SIG-M5 (cell line): ENCODE measurements at places on chromosomes 6 and 20.

GRCh38 chr6:148192310-148192709, 150.3 kb upstream of the SASH1 start:
- DNase-seq = no peak

GRCh38 chr6:129567374-129567773, 142.6 kb downstream of the ARHGAP18 start:
- no peak for DNase-seq

GRCh38 chr6:144467921-144468320, 182.8 kb downstream of the UTRN start:
- DNase-seq = no peak

GRCh38 chr6:49787176-49787575, at the start of gene PGK2:
TSS of gene PGK2 (minus strand) at chr6:49787285. CDS start at chr6:49787187, 98 bp downstream.
- no peak for DNase-seq

DNA sequence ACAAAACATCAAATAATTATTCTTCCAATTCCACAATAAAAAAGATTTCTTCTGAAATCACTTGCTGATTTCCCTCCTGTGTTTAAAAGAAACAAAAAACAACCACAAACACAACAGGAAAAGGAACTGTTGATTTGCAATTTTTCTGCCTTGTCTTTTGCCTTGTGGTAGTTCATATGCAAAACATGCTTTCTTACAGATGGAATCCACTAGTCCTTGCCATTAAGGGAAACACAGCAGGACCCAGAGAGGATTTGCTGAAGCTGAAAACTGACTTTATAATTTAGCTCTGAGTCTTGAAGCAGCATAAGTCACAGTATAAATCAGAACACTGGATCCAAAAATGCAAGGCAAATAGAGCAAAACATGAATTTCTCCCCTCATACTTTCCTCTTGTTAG, 328.8 kb downstream of the PHF3 start:
- DNase-seq = no peak

DNA sequence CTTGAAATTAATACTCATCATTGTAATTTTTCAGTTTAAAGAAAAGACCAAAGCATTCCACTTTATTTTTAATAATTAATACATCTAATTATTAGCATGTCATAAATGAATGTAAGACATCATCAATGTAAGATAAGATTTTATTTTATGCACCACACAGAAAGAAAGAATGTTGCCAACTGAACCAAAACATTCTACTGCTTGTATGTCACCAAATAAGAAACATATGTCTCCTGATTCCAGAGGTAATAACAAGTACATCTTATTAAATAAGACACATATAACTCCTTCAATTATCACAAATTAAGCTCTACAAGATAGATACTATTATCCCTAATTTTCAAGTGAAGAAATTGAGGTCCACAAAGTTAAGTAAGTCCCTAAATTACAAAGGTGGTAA, 189.5 kb downstream of the GMDS start:
- no peak for DNase-seq

GRCh38 chr20:16571333-16571732, 1.9 kb downstream of the KIF16B start:
- DNase-seq = no peak

- DNase-seq = no peak
These were observed 201.7 kb upstream of the SASH1 start for GRCh38 chr6:148140772-148141557.

GRCh38 chr20:2313316-2313715, 17.5 kb downstream of the TGM3 start:
- DNase-seq = no peak
